Stimulated activated CD4-positive, alpha-beta T cell treated with anti-CD3 and anti-CD28 coated beads, Interleukin-4, amount 100 ng/mL, for 24 hours (primary cell): ENCODE measurements at places on chromosomes 4 and X.
A peak's percentile ranks its signal among the peaks of the same experiment; 100 is the strongest.

- no peak for DNase-seq
These were observed 70.4 kb upstream of the NMU start for GRCh38 chr4:55706541-55706940.

- no peak for DNase-seq
These were observed 1479.5 kb downstream of the PCDH7 start for GRCh38 chr4:32199639-32200038.

GRCh38 chr4:38119668-38120385 is 159.6 kb downstream of the PTTG2 start:
- no peak for DNase-seq

DNA sequence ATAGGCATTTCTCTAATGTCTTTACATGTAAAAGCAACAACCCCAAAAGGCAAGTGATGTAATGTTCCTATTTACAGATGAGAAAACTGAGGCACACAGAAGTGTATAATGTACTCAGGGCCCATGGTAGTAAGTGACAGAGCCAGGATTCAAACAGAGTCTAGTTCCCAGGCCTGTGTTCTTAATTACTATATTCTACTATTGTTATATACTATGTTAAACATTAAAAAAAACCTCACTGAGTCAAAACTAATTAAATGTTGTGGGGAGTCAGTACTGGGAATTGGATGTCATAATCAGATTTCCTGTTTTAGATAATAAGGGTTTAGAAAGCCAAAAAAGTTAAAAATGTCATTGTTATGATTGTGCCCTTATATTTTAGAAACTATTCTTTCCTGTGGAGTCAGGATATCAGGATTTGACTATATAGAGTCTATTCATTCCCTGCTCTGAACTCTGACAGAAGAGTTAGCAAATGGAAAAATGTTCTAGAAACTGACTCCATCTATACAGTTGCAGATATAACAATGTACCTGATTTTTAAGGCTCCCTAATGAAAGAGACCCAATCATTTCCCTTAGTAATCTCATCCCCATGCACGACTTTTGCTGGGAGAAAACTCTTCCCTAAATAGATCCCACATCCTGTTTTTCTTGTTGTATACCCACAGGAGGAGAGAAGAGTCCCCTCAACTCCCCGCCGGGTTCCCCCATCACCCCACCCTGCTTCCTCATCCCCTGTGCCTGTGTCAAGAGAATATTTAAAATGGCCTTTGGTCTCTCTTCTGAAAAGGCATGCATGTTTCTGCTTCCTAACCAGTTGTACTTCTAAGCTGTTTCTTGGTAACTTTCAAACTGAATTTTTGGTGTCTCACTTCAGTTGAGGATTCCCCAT is 69.7 kb downstream of the REELD1 start:
- DNase-seq = no peak

- DNase-seq = no peak
These were observed 58.0 kb downstream of the PPEF2 start for GRCh38 chr4:75844151-75844662.

- peak; percentile 71 for DNase-seq
These were observed 28.2 kb upstream of the HUWE1 start for GRCh38 chrX:53714580-53715345.

GRCh38 chr4:25815586-25815985 is 47.2 kb downstream of the SEL1L3 start:
- no peak for DNase-seq
